ENCODE measurements at places on chromosomes 7 and 10.

DNA sequence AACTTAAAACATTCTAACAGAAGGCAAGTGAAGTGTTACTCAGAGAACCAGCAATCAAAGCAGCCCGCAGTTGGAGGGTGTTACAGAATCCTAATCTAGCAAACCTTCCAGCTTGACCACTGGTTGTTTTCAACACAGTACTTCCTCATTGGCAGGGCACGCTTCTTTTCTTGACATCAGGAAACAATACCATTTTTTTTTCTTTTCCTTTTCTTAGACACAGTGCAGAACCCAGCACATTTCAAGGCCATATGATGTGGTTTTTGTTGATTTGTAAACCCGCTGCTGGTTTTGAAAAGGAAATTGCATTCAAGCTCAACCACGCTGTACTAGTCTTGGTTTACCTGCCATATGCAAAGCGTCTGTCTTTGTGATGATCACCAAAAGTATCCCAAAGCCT, 33.4 kb downstream of the RHOBTB1 start:
- no peak for DNase-seq

- no peak for DNase-seq
Observed at GRCh38 chr7:16509829-16510228, 16.8 kb upstream of the LRRC72 start.

DNA sequence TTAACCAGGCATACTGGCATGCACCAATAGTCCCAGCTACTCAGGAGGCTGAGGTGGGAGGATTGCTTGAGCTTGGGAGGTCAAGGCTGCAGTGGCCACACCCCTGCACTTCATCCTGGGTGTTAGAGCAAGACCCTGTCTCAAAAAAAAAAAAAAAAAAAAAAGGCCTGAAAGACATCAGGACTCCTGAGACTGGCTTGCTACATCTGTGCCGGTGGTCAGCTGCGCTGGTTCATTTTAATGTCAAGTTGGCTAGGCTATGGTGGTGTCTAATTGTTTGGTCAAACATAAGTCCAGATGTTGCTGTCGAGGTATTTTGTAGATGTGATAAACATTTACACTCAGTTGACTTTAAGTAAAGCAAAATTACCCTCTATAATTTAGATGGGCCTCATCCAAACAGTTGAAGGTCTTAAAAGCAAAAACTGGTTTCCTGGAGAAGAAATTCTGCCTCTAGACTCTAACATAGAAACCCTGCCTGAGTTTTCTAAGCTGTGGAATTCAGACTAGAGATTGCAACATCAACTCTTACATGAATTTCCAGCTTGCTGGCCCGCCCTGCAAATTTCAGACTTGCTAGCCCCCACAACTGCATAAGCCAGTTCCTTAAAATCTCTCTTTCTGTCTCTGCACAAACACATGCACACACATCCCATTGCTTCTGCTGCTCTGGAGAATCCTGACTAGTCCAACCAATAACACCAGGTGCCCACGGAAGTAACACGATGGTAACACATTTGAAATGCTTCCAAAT, 18.2 kb downstream of the MYOF start:
- no peak for DNase-seq

- no peak for DNase-seq
Observed at GRCh38 chr7:30351724-30352123, 67.3 kb downstream of the ZNRF2 start.

DNA sequence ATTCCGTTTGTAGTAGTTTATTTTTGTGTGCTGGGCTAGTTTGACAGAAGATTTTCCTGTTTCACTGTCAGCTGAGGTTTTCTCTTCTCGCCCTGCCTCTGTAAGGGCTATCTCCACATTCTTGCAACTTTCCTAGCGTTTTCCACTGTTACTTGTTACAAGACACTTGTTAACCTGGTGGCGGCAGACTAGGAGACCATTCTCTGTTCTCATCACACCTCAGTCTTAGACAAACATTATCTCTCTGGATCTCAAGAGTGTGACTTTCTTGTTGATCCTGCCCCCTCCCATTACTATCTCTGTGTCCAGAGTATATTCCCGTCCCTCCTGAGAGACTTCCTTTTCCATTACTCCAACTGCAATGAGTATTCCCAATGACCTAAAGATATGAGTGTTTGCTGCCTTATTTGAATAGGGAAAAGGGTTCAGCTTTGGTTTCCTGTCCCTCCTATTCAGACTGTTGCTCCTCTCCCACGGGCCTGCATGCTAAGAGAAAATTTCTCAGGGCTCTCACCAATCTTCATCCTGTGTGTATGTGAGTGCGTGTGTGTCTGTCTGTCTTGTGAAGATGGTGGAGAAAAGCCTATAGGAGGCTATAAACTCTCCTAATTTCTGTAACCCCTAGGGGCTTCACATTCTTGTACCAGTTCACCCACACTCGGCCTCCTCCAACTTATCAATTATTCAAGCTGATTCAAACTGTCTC, 722.4 kb upstream of the POT1 start:
- DNase-seq: no peak

- no peak for DNase-seq
Observed at GRCh38 chr7:55309040-55309991, 55.8 kb upstream of the LANCL2 start.

DNA sequence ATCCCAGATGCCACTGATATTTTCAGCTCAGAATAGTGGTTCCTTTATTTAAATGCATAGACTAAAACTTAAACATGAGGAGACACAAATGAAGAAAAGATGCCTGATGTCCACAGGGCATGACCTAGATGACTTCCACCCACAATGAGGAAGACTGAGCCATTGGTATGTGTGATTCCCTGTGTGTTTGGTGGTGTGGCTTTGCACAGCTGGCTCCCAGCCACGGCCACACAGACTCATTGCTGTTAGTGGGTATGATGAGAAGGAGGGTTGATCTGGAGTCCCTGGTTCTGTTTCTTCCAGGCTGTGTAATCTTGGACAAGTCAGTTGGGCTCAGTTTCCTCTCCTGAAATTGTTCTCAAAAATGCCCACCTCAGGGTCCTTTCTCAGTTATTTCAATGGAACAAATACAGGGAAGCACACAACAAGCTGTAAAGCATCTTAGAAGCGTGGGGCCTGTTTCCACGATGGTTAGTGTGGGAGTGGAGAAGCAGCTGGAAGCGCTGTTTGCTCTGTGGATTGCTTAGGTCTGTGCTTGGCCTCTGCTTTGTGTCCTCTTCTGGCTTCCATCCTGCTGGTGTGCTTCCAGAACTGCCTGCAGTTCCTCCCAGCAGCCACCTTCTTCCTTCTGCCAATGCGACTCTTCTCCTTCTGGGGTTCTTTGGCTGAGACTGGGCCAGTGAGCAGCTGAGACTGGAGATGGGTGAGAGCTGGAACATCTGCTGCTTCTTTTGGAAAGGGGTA, 303.7 kb downstream of the BMPER start:
- DNase-seq: no peak

DNA sequence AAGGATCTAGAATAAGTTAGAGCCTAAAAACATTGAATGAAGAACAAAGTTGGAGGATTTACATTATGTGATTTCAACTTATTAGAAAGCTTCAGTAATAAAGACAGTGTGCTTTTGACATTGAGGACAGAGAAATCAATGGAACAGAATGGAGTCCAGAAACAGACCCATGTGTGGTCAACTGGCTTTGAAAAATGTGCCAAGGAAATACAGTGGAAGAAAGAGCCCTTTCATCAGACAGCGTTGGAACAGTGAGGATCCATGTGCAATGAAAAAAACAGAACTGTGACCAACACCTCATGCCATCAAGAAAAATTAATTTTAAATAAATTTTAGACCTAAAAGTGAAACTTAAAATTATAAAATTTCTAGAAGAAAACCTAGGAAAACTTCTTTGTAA, 50.6 kb upstream of the LRRC18 start:
- no peak for DNase-seq

- no peak for DNase-seq
Observed at GRCh38 chr7:92614660-92615174, 24.5 kb upstream of the FAM133B start.

DNA sequence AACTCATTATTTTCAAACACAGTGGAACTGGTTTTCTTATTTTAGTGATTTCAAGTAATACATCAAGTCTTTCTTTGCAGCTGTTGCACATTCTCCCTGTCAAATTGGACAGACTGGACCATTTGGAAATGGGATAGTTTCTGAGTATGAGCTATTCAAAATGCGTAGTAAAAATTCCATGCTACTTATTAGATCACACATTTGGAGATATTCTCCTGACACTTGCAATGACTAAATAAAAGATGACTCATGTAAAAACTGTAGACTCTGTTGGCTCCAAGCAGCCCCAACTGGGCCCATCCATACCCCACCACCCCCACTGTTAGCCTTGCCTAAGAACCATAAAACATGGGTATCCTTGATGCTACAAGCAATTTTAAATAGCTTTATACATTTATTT, 25.9 kb upstream of the BICC1 start:
- DNase-seq: no peak

- DNase-seq: no peak
Observed at GRCh38 chr7:92025260-92025659, 84.6 kb downstream of the AKAP9 start.

- no peak for DNase-seq
Observed at GRCh38 chr7:26618449-26618848, 245.9 kb downstream of the SKAP2 start.

DNA sequence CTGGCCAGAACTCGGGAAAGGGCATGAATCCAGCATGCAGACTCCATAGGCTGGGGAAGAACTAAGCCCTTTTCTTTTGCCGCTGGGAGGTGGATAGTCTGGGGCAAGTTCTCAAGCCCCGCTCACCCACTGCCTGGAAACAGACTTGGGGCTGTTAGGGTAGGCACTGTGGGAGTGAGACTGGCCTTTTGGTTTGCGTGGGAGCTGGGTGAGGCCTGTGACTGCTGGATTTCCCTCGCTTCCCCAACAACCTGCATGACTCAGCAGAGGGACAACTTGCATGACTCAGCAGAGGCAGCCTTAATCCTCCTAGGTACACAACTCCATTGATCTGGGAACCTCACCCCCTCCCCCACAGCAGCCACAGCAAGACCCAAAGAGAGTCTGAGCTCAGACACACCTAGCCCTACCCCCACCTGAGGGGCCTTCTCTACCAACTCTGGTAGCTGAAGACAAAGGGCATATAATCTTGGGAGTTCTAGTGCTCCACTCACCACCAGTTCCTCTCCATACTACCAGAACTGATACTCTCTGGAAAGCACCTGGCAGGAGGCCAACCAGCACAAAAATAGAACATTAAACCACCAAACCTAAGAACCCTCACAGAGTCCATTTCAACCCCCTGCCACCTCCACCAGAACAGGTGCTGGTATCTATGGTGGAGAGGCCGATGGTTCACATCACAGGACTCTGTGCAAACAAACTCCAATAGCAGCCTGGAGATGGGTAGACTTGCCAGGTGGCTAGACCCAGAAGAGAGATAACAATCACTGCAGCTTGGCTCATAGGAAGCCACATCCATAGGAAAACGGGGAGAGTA, 81.4 kb upstream of the LAMB4 start:
- DNase-seq: no peak

DNA sequence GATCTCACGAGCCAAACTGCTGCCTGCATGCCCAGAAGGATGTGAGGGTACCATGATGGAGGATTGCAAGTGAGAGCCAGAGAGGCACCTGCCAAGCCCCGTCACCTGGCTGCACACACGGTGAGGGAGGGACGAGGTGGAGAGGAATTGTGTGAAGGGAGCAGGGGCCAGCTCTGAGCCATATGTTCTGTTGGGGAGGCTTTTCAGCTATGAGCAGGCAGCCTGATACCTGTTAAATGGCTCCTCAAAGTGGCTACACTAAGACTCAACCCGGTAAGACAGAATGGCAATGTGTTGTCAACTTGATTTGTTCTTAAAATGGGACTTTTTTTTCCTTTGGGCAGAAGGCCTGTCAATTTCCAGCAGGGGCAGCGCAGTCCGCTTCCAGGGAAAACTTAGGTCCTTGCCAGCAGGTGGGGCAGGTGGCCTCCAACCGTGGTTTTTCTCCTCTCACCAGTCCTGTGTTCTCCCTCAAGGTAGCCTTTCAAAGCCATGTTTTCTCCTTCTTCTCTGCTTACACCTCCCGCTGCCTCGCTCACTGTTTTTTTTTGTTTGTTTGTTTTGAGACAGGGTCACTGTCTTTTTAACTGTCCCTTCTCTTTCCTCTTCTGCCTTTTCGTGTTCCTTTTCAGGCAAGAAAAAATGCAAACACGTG, 57.7 kb upstream of the ZNRF2 start:
- peak; percentile 19 for DNase-seq

DNA sequence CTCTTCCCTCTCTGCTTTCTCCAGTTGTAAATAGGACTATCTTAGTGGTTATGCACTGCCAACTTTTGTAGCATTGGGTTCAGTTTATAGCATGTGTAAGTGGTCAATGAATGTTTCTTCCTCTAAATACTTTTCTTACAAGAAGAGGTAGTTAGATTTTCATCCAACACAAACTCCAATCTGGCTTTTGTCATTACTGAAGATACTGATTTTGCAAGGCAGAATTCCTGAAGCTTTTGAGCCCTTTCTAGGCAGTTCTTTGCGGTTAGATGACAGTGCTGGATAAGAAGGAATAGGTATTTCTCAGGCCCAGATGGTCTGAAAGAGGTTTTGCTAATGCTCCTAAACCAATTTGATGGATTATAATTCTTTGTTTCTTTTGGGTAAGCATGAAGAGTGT, 60.5 kb downstream of the BICC1 start:
- DNase-seq: no peak

DNA sequence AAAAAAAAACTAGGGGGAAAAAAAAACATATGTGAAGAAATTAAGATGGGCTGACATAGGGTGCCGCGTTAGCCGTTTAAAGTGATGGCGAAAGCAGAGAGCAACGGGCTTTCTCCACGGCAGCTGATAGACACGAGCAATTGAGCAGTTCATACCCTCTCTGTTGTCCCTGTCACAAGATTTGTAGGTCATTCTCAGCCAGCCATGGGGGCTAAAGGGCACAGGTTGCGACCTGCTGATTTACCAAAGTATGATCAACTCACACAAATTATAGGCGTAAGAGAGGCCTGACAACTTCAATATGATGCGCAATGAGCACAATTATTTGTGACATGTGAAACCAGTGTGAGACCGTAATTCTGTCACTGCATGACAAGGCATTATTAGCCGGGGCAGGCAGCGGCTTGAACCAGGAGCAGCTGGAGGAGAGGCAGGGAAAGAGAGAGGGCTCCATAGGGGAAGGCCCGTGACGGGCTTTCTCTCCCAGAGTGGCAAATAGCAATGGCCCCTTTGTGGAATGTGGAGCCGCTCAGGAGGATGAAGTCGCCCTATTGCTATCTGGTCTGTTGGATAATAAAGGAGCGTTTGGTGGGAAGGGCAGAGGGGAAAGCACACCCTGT, 195.1 kb upstream of the HABP2 start:
- no peak for DNase-seq

- no peak for DNase-seq
Observed at GRCh38 chr10:78630944-78631838, 437.6 kb upstream of the ZMIZ1 start.

GRCh38 chr7:159271781-159272180, 127.1 kb upstream of the VIPR2 start:
- no peak for DNase-seq

- no peak for DNase-seq
Observed at GRCh38 chr7:3866277-3866676, 565.2 kb downstream of the SDK1 start.
